Large intestine (tissue), 12 donors: ENCODE measurements at places on chromosomes 5 and 9. TPM values are rescaled to one million over a fixed set of nuclear protein-coding genes. Genes with fewer than 3 reads are reported as not detected.

Gene SPATA31A3
- polyA plus RNA-seq, result not detected

Gene IFNA10
- polyA plus RNA-seq, result not detected

Gene NR5A1
- polyA plus RNA-seq, result 0.09 TPM

Gene YTHDC2
- polyA plus RNA-seq, result 30.9 TPM

Gene SMC2
- polyA plus RNA-seq, result 17.4 TPM

DNA sequence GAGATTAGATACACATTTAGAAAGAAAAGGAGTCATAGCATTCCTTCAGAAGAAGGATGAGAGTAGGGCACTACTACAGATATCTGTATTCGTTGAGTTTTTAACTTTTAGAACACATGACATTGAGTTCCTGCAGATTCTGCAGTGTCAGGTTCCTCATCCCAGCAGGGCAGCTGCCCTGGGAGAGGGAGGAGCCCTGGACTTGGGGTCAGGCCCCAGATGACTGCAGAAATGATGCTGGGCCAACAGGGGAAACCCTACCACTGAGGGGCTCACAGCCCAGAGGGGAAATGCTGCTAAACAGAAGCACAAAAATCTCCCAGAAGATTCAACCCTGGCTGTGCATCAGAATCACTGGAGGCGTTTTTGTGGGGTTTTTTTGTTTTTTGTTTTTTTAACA is 68.9 kb upstream of the TAF1L start:
- DNase-seq, result no peak

GRCh38 chr9:13149454-13149853 is 130.0 kb downstream of the MPDZ start:
- no peak for DNase-seq

DNA sequence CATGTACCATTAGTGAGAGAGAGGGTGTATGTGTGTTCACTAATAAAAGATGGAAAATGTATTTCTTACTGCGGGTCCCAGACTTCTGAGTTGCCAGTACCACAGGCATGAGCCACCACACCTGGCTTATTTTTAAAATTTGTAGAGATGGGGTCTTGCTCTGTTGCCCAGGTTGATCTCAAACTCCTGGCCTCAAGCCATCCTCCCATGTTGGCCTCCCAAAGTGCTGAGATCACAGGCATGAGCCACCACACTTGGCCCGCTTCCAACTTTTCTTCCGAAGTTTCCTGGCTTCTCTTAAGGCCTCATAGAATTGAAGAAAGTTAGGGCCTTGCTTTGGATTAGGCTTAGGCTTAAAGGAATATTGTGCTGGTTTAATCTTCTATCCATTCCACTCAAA is 40.4 kb upstream of the F2RL2 start:
- no peak for DNase-seq

- DNase-seq, result no peak
Measured at GRCh38 chr5:158483281-158483860, 616.3 kb downstream of the EBF1 start.

GRCh38 chr9:73152953-73153352 is 1.3 kb downstream of the ANXA1 start:
- no peak for DNase-seq

DNA sequence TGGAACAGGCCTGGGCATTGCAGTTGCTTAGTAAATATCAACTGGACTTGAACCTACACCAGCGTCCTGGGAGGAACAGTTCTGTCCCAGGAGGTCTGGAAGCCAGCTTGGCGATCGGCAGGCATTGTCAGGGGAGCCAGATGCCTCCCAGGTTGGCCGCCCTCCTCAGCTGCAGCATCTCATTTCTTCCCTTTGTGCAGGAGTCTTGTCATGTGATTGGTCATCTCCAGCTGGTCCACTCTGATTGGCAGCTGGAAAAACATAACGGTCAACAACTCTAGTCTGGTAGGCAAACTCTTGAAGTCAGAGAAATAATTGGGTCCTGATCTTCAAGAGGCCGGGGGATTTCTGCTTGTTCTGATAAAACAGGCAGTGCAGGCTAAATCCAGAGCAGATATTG is 29.6 kb upstream of the NCS1 start:
- DNase-seq, result no peak

GRCh38 chr9:87614397-87614796 is 111.5 kb upstream of the CTSL start:
- no peak for DNase-seq

- peak; percentile 31 for DNase-seq
Measured at GRCh38 chr9:532707-533106, 308.8 kb upstream of the DMRT1 start.

GRCh38 chr5:148535190-148535589 is 119.1 kb downstream of the HTR4 start:
- DNase-seq, result no peak

DNA sequence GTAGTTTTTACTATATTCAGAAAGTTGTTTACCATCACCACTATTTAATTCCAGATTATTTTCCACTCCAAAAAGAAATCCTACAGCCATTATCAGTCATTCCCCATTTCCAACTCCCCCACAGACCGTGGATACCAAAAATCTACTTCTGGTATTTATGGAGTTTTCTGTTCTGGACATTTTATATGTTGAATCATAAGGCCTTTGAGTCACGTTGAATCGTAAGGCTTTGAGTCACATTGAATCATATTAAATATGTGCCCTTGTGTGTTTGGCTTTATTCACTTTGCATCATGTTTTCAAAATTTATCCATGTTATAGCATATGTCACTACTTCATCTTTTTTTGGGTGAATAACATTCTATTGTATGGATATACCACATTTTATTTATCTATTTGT is 454.1 kb upstream of the NUDT12 start:
- DNase-seq, result no peak

DNA sequence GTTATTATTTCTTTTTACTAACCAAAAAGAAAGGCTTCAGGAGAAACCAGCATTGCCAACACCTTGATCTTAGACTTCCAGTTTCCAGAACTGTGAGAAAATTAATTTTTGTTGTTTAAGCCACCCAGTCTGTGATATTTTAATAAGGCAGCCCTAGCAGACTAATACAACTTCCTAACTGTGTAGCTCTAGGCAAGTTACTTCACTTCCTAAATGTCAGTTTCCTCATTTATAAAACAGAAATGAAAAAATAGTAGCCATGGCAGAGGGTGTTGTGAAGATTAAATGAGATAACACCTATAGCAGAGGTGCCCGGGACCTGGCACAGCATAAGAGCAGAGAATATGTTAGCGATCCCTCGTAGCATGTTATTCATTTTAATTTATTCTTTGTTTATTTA is 66.6 kb upstream of the HAND1 start:
- no peak for DNase-seq

GRCh38 chr5:40928886-40929448 is 19.7 kb downstream of the C7 start:
- DNase-seq, result no peak
